ENCODE measurements at places on chromosomes 7 and 10.

GRCh38 chr10:49037187-49037586, 78.1 kb downstream of the VSTM4 start:
- no peak for DNase-seq

- no peak for DNase-seq
Measured at GRCh38 chr10:1117651-1118050, 61.5 kb downstream of the WDR37 start.

DNA sequence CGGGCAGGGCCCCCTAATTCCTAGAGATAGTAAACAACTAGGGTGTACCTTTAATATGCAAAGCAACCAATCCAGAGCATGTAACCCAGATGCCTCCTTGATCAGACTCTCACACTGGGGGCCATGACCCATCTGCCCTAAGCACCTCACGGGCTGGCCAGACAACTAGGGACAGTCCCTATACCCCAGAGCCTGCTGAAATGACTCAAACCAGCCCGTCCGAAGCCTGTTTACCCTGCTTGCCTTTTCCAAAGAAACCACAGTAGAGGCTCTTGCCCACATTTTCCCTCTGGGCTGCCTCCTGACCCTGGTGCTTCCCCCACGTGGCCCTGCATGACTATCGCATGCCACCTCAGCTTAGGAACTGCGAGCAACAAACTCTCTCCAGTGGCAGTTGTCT, 46.2 kb downstream of the RGS10 start:
- no peak for DNase-seq

GRCh38 chr7:20312562-20312961, 18.1 kb upstream of the ITGB8 start:
- DNase-seq = no peak

DNA sequence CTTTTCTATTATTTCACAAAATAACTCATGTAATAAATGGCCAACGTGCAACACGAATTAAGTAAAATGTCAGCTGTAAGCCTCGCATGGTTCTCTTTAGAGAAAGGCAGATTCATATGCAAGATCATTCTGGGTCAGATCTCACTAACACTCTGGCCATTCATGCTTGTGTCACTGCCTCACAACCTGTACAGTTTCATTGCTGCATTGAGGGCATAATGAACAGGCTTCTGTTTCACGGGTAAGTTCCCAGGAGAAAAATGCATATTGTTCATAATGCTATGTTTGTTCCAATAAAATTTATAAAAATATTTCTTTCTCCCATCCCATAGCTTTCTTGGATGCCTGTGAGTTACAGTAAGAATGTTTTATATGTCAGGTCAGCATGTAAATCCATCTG, 734.0 kb upstream of the ANKRD30A start:
- DNase-seq = no peak

GRCh38 chr10:133007360-133007858, 65.0 kb upstream of the CFAP46 start:
- no peak for DNase-seq

DNA sequence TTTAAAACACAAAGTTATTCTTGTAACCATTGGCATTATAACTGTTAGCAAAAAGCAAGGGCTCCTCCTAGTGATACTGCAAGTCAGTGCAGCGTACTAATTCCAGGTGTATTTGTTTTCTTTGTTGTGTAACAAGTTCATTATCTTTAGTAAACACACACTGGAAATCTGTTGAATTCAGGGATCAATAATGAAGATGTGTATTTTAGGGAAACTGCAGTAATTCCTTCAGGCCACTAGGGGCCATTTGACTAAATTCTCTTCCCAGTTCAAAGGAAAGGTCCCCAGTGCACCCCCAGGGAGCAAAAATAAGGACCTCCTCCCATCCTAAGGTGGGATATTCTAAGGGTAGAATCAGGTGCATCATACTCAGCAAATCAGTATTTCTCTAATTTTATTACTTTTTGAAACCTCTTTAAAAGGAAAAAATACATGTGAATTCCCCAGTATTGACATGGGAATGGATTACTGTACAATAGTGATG, 158.6 kb upstream of the LYZL1 start:
- DNase-seq = no peak

- no peak for DNase-seq
Measured at GRCh38 chr10:29849886-29850285, 209.5 kb downstream of the JCAD start.

- DNase-seq = no peak
Measured at GRCh38 chr10:78688901-78689583, 379.7 kb upstream of the ZMIZ1 start.

DNA sequence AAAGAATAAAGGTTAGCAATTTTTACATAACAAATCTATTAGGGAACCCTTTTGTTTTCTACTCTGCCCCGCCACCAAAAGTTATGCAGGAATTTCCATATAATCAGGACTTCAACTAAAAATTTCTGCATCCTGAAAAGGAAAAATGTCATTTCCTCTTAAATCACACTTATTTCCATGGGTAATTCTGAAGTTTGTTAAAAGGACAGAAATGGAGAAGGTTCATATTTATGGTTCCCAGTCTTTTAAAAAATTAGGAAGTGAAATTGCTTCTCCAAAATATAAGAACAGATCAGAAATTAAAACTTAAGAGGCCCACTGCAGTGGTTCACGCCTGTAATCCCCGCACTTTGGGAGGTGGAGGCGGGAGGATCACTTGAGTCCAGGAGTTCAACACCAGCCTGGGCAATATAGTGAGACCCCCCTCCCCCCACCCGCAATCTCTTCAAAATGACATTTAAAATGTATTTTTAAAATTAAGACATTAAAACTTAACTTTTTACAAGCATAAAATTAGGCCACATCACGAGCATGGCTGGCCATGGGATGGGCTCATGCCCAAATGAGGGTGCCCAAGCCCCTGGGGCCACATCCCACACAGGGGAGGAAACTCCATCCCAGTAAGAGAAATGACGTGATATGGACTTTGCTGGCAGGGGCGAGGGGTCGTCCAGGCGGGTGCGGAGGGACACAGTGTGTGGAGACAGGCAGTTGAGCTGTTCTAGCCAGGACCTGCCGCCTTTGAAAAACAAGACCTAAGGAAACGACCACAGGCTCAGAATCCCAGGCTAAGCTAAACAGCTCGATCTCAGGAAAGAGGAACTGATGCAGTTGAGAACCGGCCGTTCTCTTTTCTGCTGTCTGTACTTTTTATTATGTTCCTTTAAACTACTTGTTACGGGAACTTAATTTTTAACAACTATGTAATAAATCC, 51.3 kb upstream of the NFE2L3 start:
- no peak for DNase-seq

- DNase-seq = no peak
Measured at GRCh38 chr10:118908557-118909256, 120.8 kb upstream of the NANOS1 start.

- DNase-seq = no peak
Measured at GRCh38 chr10:58660575-58661255, 148.0 kb downstream of the BICC1 start.

GRCh38 chr10:20406281-20407104, 490.6 kb downstream of the NEBL start:
- no peak for DNase-seq

DNA sequence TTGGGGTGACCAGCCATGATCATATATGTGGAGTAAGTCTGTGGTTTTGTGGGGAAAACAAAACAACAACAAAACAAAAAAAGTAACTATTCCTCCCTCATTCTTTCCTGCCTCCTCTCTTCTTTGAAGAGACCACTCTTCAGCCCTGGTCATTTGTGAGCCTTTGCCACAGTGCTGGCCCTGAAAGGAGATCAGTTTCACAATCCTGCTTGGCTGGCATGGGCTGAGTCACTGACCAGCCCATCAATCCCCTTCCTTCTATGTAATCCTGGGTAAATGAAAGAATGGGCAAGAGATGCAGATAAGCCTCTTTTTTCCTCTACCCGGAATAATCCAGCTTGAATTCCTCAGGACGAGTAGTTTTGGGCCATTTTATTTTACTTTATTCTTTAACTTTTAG, 13.6 kb downstream of the CSTF2T start:
- DNase-seq = no peak

DNA sequence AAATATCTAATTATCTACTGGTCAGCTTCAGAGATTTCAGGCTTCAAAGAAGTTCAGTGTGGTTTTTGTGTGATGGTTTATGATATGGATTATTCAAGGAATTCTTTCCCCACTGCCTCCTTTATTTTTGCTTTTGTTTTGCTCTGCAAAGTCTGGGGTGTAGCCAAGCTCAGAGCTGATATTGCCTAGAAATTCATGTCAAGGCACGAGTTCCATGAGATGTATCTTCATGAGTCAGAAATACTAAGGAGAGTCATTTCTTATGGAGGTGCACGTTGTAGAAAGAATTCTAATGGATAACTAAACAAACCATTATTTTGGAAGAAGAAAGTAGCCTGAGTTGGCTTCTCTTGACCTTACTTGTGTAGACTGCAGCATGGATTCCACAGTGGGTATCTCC, 37.4 kb downstream of the VIM start:
- no peak for DNase-seq

DNA sequence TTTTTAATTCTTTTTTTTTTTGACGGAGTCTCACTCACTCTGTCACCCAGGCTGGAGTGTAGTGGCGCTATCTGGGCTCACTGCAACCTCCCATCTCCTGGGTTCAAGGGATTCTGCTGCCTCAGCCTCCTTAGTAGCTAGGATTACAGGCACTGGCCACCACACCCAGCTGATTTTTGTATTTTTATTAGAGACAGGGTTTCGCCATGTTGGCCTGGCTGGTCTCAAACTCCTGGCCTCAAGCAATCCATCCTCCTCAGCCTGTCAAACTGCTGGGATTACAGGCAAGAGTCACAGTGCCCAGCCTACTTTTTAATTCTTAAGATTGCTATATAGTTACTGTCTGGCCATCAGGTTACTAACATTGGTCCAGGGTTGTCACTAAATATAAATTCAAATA, 59.6 kb downstream of the ZNF277 start:
- no peak for DNase-seq

DNA sequence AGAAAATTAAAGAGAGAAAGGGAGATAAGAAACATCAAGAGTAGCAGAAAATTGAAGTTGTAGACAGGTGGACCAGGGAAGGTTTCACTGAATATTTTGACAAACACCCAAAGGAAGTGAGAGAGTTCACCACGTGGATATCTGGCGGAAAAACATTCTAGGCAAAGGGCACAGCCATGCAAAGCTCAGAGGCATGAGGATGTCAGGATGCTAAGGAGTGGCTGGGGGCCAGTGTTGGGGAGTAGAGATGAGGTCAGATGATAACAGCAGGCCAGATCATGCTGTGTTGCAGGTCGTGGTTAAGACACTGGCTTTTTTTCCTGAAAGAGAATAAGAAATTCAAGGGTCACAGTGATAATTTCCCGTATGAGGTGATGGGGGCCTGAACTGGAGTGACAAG, 181.9 kb downstream of the DGKI start:
- DNase-seq = no peak

GRCh38 chr10:129815898-129816655, 148.0 kb downstream of the EBF3 start:
- DNase-seq = no peak

- DNase-seq = no peak
Measured at GRCh38 chr10:34816501-34817002, 1.5 kb upstream of the PARD3 start.

DNA sequence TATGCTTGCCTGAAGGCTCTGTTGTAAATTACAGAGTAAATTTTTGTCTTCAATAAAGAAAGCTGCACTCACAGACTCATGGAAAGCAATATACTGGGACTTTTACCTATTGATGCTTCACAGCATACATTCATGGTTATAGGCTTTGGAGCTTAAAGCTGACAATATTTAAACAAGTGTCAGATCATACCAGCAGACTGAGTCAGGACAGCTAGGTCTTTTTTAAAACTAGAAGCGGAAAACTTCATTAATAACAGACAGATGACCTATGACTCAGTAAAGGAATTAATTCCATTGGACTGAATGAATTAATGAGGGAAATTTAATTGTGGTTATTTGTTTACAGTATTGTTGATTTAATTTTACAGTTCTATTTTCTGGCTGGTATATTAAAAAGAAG, 165.8 kb upstream of the DGKB start:
- DNase-seq = no peak

DNA sequence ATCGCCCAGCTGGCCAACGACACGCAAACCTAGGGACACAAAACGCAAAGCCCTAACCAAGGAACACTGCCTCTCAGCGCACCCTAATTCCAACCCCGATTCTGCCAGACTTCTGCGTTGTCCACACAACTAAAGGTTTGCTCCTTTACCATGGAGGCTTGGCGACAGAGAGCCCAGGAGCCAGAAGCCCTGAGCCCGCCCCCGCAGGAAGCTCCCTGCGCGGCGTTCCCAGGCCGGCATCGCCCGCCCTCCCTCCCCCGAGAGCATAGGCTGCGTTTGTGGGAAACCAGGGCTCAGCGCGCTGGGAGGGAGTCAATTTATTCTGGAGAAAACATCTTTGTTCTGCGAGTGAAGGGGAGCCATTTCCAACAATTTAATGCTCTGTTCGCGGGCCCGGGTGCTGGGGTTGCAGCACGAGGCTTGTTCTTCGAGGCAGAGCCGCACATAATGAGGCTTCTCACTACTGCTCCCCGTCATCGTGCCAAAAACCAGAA, 103.9 kb downstream of the GRID1 start:
- no peak for DNase-seq

- no peak for DNase-seq
Measured at GRCh38 chr7:141409801-141410329, 141.3 kb upstream of the AGK start.

DNA sequence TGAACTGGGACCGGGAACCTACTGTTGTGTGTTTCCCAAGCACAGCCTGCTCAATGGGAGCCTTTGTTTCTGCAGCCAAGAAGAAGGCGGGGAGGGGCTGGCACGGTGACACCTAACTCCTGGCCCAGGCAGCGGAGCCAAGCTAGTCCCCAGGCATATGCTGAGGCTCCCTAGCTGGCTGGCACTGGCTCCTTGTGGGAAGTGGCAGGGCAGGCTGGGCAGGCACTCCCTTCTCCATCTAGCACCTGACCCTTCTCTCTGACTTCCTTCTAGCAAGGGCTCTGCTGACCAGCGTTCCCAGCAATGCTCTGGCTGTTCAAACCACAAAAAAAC, 325.0 kb downstream of the PLXNA4 start:
- no peak for DNase-seq

GRCh38 chr10:98582363-98582762, 135.6 kb upstream of the HPS1 start:
- DNase-seq = no peak

- DNase-seq = no peak
Measured at GRCh38 chr10:108360187-108360586, 1195.7 kb upstream of the SORCS1 start.

DNA sequence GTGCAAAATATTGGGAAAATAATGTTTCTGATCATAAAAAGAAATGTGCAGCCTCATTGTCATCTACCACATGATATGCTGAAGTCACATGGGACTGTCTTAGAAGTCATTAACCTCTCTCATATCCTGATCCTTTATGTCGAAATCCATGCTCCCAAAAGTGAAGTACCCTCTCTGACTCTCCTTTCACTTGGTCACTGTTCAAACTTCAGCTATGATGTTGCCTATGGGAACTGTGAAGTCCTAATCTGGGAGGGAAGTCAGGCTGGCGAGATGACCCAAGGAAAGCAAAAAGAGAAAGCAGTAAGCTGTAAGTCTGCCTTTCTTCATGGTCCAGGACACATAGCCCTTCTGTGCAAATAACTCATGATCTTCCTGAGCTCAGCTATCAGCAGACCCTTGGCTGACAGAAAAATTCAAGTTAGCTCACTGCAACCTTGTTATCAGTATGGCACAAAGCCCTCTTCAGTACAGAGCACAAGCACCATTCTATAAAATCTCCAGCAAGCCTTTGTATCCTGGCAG, 29.5 kb downstream of the WASL start:
- no peak for DNase-seq

- DNase-seq = no peak
Measured at GRCh38 chr7:131543298-131543697, 13.1 kb downstream of the PODXL start.

All from activated gamma-delta T cell (primary cell).